ENCODE measurements at places on chromosomes 7 and 10. TPM values are rescaled to one million over a fixed set of nuclear protein-coding genes. Genes with fewer than 3 reads are reported as not detected.

Gene MRLN
- total RNA-seq: not detected

Gene CLRN3
- not detected for total RNA-seq

DNA sequence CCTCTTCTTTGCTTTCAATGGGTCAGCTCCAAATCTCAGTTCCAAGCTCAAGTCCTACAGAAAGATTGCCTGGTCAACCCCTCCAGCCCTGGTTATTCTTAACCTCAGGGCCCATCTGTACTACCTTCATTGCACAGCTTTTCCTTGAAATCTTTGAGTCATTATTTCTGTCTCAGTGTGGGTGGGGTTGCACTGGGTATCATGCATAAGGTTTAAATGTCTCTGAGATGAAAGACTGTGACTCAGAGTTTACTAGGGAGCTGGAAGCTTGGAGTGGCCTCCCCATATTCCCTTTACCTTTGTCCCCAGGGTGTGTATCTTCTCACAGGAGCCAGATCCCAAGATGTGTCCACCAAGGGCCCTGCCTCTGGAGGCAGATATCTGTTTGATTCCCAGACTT, 3.3 kb upstream of the OR6V1 start:
- DNase-seq: no peak

DNA sequence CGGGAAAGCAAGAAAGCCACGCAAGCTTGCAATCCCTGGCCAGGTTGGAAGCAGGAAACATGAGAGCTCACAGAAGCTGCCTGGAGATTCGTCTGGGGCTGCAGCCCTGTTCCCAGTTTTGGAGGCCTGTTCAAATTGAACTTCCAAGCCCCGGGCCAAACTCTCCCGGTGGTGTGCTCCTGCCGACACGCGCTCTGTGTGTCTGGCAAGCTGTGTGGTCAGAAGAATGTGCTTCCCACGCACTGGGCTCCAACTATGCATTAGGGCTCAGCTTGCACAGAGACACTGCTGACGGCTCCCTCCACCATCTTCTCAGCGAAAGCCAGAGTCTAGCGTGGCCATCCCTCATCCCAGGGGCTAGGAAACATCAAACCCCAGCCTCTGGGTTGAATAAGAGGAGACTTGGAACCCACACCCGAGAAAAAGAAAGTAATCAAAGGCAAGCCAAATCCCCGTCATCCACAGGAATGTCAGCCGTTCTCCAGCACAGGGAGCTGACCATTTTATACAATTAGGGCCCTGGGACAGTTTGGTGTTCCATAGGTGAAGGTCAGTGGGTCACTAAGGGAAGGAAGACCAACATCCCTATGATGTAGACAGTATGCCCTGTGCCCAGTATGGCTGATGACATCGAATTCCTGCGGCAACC, 107.2 kb downstream of the FGFR2 start:
- no peak for DNase-seq

DNA sequence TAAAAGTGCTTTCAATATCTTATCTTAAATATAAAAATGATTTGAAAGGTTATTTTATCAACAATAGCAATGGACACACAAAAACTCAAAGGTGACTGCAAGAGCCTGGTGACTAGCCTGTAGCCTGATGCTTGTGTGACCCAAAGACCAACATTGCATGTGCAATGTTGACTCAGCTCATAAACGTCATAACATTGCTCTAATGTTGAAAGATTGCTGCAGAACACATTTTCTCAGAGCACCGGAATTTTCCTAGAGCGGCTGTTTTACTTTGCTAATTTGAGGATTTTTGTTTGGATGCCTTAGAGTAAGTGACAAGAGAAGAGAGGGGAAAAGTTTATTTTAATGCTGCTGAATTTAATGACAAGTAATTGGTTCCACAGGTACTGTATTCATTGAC, 107.1 kb downstream of the RAB18 start:
- DNase-seq: no peak
